Activated T-helper 2 cell treated with anti-CD3 and anti-CD28 coated beads, Interferon-gamma antibody, Interleukin-2, Interleukin-4, amounts not matched to agents 10 μg/mL and 5 μg/mL and 100 μg/mL, durations not matched to agents 14 hours and 24 hours and 36 hours (primary cell): ENCODE measurements at places on chromosomes 7 and 10. TPM values are rescaled to one million over a fixed set of nuclear protein-coding genes. Genes with fewer than 3 reads are reported as not detected.

Gene TMEM270
- total RNA-seq = not detected in 2 replicates

Gene SLC13A1
- not detected in 2 replicates for total RNA-seq

Gene IFIT1B
- not detected in 2 replicates for total RNA-seq

Gene MACC1
- total RNA-seq = not detected in 2 replicates

Gene WNT2
- total RNA-seq = not detected in 2 replicates
